CD8-positive, alpha-beta memory T cell (primary cell): ENCODE measurements at places on chromosomes 16 and 17.

GRCh38 chr16:47694543-47694942 lies 233.4 kb downstream of the PHKB start:
- DNase-seq: no peak

- DNase-seq: no peak
These were observed 65.4 kb downstream of the RBFOX3 start for GRCh38 chr17:79545251-79546005.

DNA sequence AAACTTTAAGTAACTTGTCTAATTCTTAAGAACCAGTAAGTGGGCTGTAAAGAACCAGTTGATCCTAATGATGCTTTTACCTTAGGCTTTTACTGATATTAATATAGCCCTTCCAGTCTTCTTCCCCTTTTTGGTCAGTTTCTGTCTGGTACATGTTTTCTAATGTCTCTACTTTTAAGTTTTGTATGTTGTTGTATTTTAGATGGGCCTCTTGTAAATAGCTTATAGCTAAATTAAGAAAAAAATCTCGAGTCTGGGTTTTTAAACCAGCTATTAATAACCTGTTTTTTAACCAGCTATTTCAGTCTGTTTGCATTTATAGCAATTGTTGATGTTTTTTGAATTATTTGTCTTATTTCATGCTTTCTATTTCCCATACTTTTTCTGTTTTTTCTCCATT lies 79.0 kb downstream of the PITPNC1 start:
- no peak for DNase-seq

DNA sequence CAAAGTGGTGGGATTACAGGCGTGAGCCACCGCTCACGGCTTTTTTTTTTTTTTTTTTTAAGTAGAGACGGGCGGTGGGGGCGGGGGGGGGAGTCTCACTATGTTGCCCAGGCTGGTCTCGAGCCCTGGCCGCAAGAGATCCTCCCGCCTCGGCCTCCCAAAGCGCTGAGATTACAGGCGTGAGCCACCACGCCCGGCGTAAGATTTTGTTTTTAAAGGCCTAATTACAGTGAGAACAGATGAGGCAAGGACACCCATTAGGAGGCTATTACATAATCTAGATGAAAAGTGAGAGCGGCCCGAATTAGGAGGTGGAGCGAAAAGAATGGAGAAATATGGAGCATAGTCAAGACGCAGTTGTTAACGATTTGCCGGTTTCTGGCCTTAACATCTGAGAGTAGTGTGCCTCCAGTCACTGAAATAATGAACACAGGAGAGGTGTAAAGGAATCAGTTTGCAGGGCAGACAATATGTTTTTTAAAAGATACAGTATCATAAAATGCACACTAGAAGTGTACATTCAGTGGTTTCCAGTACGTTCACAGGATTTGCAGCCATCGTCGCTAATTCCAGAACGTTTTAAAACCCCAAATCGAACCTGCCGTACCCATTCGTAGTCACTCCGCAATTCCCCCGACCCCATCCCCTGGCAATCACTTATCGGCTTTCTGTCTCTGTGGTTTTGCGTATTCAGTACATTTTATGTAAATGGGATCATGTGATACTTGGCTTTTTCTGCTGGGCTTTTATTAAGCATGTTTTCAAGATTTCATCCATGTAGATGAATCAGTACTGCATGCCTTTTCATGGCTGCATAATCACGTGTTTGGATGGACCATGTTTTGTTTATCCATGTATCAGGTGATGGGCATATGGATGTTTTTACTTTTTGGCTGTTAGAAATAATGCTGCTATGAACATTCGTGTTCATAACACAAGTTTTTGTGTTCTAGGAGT lies 1.4 kb upstream of the SLX4 start:
- no peak for DNase-seq

DNA sequence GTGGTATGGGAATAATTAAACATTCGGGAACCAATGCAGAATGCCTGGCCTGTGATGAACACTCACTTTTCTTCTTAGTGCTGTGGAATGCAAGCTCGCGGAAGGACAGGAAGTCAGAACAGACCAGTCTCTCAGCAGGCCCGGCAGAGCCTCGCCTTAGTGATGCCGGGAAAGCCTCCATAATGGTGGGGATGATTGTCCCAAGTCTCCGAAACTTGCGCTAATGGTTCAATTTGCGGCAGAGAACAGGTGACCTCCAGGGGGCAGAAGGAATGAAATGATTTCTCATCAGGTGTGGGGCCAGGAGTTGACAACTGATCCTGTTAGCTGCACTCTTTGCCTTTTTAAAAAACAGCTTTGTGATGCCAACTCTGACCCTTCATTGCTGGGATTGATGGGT lies 170.6 kb downstream of the GSG1L start:
- no peak for DNase-seq

GRCh38 chr16:78925083-78925767 lies 675.3 kb downstream of the MAF start:
- DNase-seq: peak; percentile 2

DNA sequence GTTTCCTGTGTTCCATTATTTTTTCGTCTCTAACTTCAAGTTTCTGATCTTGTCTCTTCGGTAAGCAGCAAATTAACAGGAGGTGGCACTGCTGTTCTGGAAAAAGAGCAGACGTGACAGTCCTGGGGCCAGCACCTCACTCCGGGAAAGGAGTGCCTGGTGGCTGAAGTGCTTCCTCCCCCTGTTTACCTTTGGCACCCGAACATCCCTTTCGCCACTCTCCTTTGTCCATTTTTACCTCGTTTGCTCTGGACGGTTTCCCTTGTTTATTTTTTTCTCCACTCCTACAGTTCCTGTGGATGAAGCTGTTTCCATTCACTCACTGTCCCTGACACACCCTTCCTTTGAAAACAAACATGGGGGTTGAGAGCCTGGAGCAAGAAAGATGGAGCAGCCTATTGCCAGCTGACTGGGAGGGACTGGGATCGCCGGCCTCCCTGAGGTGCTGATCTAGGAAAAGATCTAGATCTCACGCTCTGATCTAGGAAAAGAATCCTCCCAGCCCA lies 12.6 kb downstream of the SAP30BP start:
- DNase-seq: no peak

GRCh38 chr16:12133729-12134128 lies 157.2 kb downstream of the SNX29 start:
- no peak for DNase-seq

DNA sequence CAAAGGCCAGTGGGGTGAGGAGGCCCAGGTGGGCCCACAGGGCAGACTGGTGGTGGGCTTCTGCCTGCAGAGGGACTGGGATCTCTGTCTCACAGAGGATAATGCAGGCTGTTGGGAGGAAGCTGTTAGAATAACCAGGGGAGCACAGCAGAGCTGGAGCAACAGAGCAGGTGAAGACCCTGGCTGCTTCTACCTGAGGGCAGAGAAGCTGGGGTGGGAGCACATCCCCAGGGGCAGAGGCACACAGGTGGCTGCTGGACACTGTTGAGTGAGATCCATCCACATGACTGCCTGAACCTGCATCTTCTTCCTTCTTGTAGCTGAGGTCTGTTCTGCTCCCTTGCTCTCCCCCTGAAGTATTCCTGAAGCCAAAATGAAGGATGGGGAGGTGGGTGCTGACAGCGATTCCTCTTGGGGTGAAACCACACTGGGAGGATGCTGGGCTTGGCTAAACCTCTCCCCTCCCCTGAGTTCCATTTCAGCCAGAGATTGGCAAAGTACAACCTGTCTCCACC lies 1725.0 kb downstream of the TP53TG3F start:
- DNase-seq: no peak

- DNase-seq: no peak
These were observed 13.3 kb downstream of the ST6GALNAC2 start for GRCh38 chr17:76572201-76572910.

DNA sequence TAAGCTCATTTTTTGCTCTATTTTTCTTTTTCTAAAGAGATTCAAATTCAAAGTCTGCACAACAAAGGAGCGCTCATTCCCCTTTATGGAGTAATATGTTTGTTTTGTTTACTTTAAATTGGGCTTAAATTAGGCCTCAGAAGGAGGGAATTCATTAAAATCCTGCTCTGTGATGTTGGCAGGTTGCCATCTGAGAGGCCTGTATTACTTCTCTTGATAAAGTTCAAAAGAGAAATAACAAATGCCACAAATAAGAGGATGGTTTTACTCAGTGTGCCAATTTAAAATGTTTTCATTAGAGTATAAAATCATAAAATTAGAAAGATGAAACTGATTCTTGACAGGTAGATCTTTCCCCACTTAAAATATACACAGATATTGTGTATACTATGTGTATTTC lies 54.5 kb upstream of the HLF start:
- DNase-seq: no peak

- no peak for DNase-seq
These were observed 1.2 kb upstream of the EFNB3 start for GRCh38 chr17:7703584-7704479.

DNA sequence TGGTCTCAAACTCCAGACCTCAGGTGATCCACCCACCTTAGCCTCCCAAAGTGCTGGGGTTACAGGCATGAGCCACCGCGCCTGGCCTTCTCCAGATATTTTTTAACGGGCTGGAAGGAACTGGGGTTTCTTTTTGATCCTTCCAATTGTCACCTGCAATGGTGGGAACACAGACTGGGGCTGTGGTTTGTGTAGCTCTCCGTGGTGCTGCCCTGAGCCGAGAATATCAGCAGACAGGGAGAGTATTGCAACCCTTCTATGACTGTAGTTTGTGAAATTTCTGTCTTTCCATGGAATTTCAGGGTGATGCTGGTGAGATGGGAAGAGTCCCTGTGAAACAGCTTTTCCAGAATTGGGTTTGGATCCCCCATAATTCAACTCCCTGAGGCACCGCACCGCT lies 263.5 kb downstream of the ENGASE start:
- DNase-seq: no peak

DNA sequence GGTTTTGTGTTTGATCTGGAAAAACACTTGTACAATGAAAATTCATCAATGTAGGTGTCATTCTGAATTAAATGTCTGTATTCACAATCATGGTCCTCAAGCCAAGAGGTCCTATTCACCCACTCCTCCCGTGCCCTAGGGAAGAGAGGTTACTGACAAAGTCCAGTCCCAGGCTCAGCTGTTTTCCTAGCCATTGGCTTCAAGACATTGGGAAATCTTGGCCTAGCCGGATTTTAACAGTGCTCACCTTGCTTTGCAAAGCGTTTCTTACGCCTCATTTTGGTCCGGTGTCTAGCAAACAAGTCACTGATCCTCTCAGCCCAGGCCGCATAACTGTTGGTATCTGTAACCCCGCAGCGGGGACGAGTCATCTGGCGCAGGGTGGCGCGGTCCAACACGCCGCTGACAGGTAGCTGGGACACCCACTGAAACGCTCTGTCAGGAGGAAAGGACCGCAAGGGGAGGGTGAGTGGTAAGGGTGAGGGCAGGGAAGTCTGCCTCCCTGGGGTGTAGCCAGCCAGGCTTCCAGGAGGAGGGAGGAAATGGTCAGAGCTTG lies 16.7 kb downstream of the MMP28 start:
- DNase-seq: no peak

GRCh38 chr17:13933441-13934276 lies 135.6 kb upstream of the COX10 start:
- no peak for DNase-seq

- no peak for DNase-seq
These were observed 855.6 kb downstream of the KCNJ2 start for GRCh38 chr17:71024969-71025368.

DNA sequence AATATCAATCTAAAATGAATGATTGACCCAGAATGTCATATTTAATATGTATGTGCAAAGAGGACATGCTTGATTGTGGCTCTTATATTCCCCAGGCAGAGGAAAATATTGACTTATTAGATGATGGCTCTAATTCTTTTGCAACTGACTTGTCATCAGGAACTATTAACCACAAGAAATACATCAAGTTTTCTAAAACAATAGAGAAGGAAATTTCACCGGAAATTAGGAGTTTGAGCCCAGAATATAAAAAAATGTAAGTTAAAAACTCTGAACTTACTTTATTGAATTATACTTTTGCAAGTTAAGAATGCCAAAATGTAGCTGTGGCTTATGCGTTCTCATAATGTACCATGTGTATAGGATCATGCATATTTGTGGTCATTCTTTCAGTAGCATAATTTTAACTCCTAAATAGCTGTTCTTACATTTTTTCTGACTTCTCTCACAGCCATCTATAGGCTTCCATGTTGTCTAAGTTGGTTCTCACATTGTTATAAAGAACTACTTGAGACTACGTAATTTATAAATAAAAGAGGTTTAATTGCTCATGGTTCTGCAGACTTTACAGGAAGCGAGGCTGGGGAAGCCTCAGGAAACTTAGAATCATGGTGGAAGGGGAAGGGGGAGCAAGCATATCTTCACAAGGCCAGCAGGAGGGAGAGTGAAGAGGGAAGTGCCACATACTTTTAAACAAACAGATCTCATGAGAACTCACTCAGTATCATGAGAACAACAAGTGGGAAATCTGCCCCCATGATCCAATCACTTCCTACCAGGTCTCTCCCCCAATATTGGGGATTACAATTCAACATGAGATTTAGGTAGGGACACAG lies 11.6 kb downstream of the EFCAB13 start:
- DNase-seq: no peak

DNA sequence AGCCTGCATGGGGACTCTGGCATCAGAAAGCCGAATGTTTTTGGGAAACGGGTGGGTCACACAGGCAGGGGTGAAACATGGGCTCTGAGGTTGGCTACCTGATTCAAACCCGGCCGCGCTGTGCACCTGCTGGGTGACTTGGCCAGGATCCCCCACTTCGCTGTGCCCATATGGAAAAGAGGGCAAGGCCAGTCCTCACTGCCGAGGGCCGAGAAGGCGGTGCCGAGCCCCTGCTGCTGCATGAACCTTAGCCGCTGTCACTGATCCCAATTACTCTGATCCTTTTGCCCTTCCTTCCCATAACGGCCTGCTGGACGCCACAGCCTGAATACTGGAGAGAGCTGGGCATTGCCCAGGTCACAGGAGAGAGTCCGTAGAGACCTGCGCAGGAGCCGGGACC lies 17.7 kb downstream of the KDM8 start:
- no peak for DNase-seq
